ENCODE measurements at places on chromosomes 6 and 20. TPM values are rescaled to one million over a fixed set of nuclear protein-coding genes. Genes with fewer than 3 reads are reported as not detected.

GRCh38 chr6:125886914-125887313 lies 69.7 kb upstream of the HINT3 start:
- DNase-seq, result no peak

GTPBP2 gene
- total RNA-seq, result 64.1 TPM

DNA sequence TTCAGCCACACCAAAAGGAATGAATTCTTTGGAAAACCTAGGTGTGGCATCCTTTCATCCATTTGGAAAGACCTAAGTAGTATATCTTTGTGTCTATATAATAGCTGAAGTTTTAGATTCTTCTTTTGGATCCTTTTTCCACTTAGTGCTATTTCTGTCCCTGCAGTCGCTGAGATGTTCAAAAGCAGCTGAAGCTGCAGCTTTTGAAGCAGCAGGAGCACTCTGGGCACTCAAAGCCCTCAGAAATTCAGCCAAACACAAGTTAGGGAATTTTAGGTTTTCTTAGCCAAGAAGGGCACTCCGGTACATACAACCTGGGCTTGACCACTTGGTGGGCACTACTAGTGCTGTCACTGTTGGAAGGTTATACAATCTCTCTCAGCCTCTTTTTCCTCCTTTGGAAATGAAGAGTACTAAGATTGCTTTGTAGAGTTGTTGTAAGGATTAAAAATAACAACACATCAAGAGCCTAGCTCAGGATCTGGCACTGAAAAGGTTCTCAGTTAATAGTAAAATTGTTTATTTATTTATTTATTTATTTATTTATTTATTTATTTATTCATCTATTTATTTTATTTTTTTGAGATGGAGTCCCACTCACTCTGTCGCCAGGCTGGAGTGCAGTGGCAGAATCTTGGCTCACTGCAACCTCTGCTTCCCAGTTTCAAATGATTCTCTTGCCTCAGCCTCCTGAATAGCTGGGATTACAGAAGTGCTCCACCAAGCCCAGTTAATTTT lies 71.9 kb upstream of the SLC22A16 start:
- DNase-seq, result no peak

GRCh38 chr6:1378065-1379016 lies 11.0 kb upstream of the FOXF2 start:
- DNase-seq, result no peak

DNA sequence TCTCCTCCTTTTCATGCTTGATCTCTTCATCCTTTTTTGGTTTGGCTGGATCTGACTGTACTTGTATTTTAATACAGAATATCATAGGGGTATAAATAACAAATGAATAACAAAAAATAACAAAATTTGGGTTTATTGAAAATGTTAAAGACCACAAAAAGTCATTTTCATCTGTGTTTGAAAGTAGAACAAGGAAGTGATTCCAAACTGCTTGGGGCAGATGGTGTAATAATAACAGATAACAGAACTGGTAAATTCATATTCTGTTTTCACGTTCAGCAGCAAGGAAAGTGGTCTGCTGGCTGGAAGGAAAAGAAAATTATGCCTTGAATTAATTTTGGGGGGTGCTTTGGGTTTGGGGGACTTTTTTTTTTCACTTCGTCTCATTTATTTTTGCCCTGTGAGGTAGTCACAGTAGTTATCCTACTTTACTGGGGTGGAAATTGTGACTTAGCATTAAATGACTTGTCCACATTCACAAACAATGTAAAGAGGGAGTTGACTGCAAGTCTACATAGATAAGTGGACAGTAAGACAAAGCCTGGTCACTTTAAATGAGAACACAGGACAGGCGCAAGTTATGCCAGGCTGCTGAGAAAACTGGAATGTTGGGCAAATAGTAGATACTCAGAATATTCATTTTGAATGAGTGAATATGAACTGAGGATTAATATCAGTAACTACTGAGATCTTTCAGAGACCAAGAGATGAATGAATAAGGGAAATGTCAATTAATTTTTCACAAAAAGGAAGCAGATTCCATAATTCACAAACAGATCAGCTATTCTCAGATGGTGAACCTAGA lies 193.9 kb upstream of the CITED2 start:
- DNase-seq, result no peak

FHL5 gene
- not detected for total RNA-seq

DNA sequence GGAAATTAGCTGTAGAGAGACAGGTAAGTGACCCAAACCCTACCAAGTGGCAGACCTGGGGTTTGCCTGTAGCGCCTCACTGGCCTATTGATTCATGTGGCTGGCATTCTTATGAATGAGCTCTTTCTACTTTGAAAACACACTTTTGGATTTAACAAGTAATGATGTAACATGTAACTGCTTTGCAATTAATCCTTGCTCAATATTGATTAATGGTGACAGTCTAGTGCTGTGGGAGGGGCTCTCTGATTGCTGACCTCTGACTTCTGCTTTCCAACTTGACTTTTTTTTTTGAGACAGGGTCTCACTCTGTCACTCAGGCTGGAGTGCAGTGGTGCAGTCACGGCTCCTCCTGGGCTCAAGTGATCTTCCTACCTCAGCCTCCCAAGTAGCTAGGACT lies 82.7 kb downstream of the TIAM2 start:
- DNase-seq, result no peak

GRCh38 chr20:6575912-6576401 lies 191.5 kb upstream of the BMP2 start:
- no peak for DNase-seq

Measured in hematopoietic multipotent progenitor cell (in vitro differentiated cells).